Vein endothelial cell (primary cell): ENCODE measurements at places on chromosomes 12 and 14. TPM values are rescaled to one million over a fixed set of nuclear protein-coding genes. Genes with fewer than 3 reads are reported as not detected.

Gene CFAP54
- 15.0 and 16.0 TPM in 2 replicates for total RNA-seq

Gene PLA2G1B
- not detected in 2 replicates for total RNA-seq

Gene PLEKHG7
- total RNA-seq: not detected in 2 replicates

Gene KCNA1
- not detected in 2 replicates for total RNA-seq

Gene LRP1
- total RNA-seq: 1.6 and 4.6 TPM in 2 replicates

Gene ERC1
- total RNA-seq: 34.7 and 35.3 TPM in 2 replicates

Gene SERPINA6
- not detected in 2 replicates for total RNA-seq

Gene WNT1
- not detected in 2 replicates for total RNA-seq

Gene MMP19
- total RNA-seq: 0.65 and 0.86 TPM in 2 replicates

Gene MYL6
- 1,838 and 2,061 TPM in 2 replicates for total RNA-seq

Gene PROX2
- under 0.01 TPM in 1 of 2 replicates, not detected in the other for total RNA-seq

Gene CLEC9A
- not detected in 2 replicates for total RNA-seq
